ENCODE measurements at places on chromosomes 7 and 10.

- DNase-seq = no peak
Observed at GRCh38 chr7:152392254-152392653, 43.5 kb downstream of the KMT2C start.

- no peak for DNase-seq
Observed at GRCh38 chr10:86077271-86077670, 289.3 kb downstream of the GRID1 start.

DNA sequence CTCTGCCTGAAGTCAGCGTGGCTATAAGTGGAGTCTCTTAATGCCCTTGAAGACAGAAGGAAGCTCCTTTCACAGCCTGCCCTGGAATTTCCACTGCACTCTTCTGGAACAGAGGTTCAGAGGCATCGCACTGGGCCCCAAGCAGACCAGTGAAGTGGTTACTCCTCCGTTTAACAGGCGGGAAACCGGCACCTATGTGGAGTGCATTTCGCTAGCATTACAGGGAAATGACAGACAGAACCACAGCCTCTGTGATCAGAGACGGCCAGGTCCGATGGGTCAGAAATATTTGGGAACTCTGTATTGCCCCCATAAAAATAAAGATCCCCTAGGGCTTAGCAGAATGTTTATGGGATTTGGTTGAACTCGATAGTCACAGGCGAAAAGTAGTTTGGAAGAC lies 406.9 kb upstream of the PRKCQ start:
- DNase-seq = no peak

- DNase-seq = no peak
Observed at GRCh38 chr7:13749636-13750035, 239.8 kb downstream of the ETV1 start.

GRCh38 chr10:23358357-23358756 lies 13.8 kb upstream of the C10orf67 start:
- no peak for DNase-seq
